ENCODE measurements at places on chromosomes 13 and 19. TPM values are rescaled to one million over a fixed set of nuclear protein-coding genes. Genes with fewer than 3 reads are reported as not detected.

The SRRM5 gene
- total RNA-seq: 0.05 TPM

The UNC13A gene
- 0.30 TPM for total RNA-seq

The LRFN3 gene
- 3.6 TPM for total RNA-seq

The TUBA3C gene
- not detected for total RNA-seq

The SHFL gene
- total RNA-seq: 22.3 TPM

The KLK2 gene
- total RNA-seq: not detected

The ZNF575 gene
- total RNA-seq: 0.30 TPM

The NUFIP1 gene
- 5.0 TPM for total RNA-seq

The FFAR1 gene
- not detected for total RNA-seq

The CATSPERD gene
- total RNA-seq: not detected

The PLIN4 gene
- not detected for total RNA-seq

The ATP4B gene
- total RNA-seq: not detected

The ATP8A2 gene
- under 0.01 TPM for total RNA-seq

The SMAD9 gene
- 5.9 TPM for total RNA-seq

The DNASE2 gene
- 48.1 TPM for total RNA-seq

The DLL3 gene
- 0.32 TPM for total RNA-seq

The FBXO17 gene
- 21.5 TPM for total RNA-seq

The IZUMO4 gene
- total RNA-seq: 0.89 TPM
